Stimulated activated CD8-positive, alpha-beta memory T cell treated with anti-CD3 and anti-CD28 coated beads, Interleukin-15, amount 100 ng/mL, for 24 hours (primary cell): ENCODE measurements at places on chromosomes 4 and X.

GRCh38 chr4:117417856-117418255, 332.5 kb upstream of the TRAM1L1 start:
- DNase-seq, result no peak

- DNase-seq, result no peak
Measured at GRCh38 chrX:57451426-57452020, 140.3 kb upstream of the ZXDB start.

GRCh38 chr4:1488831-1489638, 82.8 kb upstream of the NKX1-1 start:
- DNase-seq, result no peak

DNA sequence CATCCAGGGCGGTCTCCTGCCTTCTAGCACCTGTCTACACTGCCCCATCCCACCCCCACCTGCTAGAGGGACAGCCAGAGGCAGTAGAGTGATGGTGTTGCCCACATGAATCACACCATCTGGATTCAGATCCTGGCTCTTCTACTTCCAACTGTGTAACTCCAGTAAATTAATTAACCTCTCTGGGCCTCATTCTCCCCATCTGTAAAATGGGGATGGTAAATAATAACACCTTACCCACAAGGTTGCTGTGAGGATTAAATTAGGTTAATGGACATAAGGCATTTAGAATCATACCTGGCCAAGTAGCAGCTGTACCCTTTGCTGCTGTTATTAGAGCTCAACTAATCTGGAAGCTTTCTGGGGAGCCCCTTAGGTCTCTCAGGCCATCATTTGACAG, 149.6 kb upstream of the BCOR start:
- no peak for DNase-seq

- DNase-seq, result no peak
Measured at GRCh38 chr4:150299816-150300215, 221.6 kb downstream of the DCLK2 start.

- DNase-seq, result no peak
Measured at GRCh38 chr4:158875455-158875854, 106.6 kb downstream of the FNIP2 start.

DNA sequence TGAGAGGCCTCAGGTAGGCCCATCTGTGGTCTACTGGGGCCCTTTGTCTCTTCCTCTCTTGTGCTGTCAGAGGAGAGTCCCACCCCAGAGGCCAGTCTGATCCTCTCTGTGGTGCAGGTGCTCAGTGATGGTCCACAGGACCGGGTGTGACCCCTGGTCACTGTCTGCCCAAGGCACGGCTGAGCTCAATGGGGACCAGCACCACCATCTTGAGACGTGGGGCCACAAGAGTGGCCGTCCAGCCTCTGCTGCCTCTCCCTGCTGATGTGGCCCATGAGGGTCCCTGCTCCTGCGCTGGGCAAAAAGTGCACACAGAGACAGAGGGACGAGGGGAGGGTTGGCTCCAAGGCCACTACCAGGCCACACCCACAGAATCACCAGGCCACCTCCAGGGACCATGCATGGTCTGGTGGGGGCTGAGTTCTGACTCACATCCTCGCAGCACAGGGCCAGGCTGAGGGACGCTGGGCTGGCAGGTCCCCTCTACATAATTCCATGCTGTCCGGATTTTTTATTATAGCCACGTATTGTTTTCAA, 88.3 kb downstream of the FAM53A start:
- no peak for DNase-seq

- no peak for DNase-seq
Measured at GRCh38 chr4:24881508-24882196, 31.2 kb downstream of the CCDC149 start.

DNA sequence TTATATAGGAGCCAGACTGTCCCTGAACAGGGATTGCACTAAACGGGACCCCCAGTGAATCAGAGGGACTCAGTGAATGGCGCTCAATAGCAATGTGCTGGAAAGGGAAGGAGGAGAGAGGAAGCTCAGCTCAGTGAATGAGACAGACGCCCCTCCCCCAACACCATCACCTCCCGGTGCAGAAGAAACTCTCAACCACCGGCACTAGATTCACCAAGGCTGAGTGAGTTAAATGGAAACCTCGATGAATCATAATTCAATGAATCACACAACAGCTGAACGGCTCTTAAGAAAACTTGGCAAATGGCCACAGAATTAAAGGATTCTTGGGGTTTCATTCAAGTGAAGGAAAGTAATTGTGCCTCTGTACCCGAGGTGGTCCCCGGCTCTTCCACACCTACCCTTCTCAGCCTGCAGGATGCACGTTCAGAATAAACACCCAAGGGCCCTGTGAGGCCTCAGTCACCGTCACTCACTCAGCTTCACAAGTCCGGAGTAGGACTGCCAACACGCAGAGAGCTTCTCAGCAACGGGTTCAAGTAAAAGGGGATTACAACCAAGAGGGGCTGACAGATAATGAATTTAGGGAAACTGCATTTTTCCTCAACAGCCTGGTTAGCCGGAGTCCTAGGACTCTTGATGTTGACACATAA, 29.3 kb downstream of the CRMP1 start:
- DNase-seq, result no peak

DNA sequence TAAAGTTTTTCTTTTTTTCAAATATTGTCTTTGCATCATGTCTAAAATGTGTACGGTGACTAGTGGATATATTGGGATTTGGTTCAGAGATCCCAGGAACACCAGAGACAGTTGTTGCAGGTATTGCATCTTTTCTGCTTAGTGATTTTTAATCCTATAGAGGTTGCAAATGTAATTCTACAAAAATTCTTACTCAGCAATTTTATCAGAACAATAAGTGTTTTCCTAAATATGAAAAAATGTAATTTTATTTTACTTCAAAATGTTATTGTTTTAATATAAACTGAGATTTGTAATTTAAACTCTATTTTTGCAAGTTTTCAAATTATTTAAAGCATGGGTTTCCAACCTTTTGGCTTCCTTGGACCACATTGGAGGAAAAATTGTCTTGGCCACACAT, 8.2 kb downstream of the ZNF718 start:
- DNase-seq, result no peak

GRCh38 chr4:59200992-59201391, 1999.1 kb upstream of the ADGRL3 start:
- DNase-seq, result no peak

DNA sequence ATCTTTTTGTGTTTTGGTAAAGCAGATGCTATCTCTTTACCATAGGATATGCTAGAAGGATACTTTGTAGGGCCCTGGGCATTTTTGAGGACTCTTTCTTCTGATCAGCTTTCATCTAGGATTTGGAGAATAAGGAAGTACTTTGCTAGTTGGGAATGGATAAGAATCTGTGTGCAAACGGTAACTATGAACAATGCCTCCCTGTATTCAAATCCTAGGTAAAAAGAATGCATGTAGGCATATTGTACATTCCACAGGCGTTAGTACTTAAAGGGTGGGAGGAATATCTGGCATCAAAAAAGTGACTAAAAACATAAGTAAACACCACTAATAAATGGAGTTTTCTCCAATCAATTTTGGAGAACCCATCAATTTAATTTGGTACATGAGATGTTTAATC, 59.7 kb downstream of the SH3BGRL start:
- DNase-seq, result no peak

- DNase-seq, result no peak
Measured at GRCh38 chrX:44234541-44234940, 108.9 kb downstream of the EFHC2 start.

DNA sequence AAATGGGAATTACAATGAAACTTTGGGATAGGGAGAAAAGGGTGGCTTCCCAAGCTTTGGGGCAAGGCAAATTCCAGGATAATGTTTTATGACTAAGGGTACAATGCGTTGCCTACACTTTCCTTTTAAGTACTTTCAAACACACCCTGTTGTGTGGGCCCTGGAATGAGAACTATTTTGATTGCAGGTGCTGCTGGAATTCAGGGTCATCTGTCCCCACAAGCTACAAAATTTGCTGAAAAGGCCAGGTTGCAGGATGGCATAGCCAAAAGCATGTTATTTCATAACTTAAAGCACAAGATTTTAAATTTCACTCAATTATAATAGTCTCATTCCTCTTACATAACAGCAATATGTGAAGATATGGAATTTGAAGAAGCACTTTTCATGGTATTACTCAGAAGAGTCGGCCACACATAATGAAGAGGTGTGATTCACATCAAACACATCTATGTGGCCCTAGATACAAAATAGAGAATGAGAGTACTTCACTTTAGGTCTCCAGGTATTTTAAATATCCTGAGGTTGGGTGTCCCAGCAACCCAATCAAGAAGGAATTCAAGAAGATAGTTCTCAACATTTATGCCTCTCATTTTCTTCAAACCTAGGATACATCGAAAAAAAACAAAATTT, 89.3 kb downstream of the APBB2 start:
- DNase-seq, result no peak

DNA sequence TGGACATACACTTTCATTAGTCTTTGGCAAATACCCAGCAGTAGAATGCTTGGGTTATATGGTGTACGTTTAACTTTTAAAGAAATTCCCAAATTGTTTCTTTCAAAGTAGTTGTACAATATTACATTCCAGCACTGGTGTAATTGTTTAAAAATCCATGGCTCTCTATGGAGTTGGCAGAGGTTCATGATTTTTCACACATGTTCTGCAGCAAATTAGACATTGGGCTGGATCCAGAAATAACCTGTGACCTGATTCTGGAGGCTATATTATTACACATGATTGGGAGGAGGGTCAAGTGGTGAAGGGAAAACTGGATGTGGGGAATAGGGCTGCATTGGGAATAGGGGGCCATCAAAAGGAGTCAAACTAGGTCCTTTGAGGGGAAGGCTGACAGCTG, 41.9 kb downstream of the MAMLD1 start:
- no peak for DNase-seq

- DNase-seq, result no peak
Measured at GRCh38 chr4:85426366-85426765, 48.6 kb upstream of the ARHGAP24 start.

DNA sequence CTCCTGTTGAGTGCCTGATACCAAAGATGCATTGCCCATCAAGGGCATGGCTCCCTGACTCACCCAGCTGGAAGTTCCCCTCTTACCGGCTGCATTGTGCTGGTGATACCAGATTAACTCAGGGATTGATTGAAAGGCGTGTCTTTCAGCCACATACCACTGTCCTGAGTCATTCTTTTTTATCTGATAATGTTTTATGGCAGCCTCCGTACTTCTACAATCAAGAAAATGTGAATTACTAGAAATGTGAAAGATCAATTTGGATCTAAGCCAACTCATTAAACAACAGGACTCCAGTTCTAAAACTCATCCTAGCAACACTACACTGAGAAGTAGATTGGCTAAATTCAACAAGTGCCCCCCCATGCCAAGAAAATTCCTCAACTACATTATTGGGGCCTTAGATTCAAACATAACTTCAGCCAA, 40.0 kb downstream of the TXK start:
- no peak for DNase-seq

DNA sequence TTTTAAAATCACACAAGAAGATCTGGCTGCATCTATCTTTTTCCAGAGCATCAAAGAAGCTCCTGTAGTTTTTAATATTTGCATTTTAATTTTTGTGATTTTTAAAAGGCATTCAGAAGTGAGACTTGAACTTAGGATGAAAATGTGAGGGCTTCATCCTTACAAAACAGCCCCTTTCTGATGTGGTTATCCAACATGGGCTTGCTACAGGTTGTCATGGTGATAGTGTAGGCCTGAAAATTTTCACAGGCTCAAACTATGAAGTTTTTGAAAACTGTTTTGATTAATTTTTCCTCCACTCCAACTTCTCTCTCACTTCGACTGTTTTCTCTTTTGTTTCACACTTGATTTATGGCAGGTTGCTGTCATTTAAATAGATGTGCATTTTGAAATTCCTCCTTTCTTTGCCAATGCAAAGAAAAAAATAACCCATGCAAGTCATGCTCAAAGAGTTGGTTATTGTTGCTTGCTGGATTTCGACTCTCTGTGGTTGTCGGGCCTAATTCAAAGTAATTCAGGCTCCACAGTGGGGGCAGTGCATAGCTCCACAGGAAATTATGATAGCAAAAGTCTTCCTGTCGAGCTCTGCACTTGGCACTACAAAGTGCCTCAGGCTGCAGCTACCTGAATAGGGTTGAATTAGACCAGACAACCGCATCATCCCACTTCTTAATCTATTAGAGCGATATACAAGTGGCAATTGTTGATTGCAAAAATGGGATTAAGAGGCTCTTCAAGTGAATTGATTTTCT, 201.0 kb upstream of the GPR101 start:
- no peak for DNase-seq

- DNase-seq, result peak; percentile 54
Measured at GRCh38 chr4:37603070-37603468, 83.1 kb downstream of the RELL1 start.

GRCh38 chr4:7024336-7024890, 18.8 kb upstream of the TADA2B start:
- DNase-seq, result no peak

DNA sequence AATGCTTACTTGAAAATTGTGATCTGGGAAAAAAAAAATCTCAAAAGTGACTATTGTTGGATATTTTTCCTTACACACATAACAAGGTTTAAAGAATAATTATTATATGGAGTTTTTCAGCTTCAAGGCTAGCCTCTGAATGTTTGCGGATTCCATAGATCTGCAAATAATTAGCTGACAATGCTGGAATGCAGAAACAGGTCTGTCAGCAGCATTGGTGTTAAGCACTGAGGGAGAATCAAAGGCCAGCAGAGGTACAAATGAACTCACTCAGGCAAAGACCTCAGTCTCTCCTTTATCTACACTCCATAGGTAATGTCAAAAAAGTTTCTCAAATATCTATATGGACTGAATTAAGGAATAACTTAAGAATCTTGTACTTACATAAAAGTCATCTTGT, 35.1 kb downstream of the SMIM31 start:
- no peak for DNase-seq

DNA sequence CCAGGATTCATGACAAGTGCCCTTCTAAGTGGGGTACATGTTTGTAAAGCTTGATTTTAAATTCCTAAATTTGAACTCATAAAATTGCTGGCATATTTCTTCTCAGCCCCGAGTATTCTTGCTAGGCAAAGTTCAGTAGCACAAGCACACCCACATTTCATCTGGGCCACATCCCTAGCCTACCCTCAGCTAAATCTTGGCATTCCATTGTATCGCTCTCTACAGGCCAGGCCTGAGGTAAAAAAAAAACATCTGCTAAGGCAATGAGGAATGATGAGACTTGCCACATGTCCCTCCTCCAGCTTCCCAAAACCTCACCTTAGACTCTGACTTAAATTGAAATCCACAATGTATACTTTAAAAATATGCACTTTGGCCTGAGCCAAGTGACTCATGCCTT, 51.4 kb upstream of the VCX3B start:
- DNase-seq, result no peak

DNA sequence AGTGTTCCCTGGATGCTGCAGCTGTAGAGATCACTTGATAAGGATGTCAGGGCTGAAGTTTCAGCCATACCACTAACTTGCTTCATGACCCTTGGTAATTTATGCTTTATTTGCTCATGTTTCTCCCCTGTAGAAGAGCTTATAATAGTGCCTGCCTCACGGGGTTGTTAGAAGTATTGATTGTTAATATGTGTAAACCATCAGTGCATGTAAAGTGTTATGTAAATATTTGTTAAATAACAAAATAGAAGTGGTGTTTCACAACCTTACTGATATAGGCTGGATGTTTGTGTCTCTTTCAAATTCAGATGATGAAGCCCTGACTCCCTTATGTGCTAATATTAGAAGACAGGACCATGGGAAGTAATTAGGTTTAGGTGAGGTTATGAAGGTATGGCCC, 1.5 kb upstream of the CXCL2 start:
- no peak for DNase-seq
